ENCODE measurements at places on chromosomes 3 and 15.

GRCh38 chr3:110296885-110297284, 774.7 kb upstream of the NECTIN3 start:
- no peak for DNase-seq

GRCh38 chr3:94137377-94137776, 74.5 kb downstream of the NSUN3 start:
- no peak for DNase-seq

DNA sequence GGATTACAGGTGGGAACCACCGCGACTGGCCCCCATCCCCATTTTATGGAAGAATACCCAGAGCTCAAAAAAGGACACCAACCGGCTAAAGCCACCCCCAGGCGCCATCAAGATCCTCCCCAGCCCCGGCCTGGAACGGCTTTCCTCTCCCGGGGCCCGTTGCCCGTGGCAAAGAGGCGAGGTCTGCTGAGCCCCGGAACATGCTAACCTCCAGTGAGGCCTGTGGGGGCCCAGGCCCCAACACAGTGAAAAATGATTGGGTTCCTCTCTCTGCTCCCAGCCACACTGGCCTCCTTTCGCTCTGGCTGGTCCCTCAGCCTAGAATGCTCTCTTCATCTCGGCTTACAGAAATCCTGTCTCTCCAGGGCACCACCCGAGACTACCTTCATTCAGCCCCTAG, 46.5 kb upstream of the SMAD6 start:
- no peak for DNase-seq

DNA sequence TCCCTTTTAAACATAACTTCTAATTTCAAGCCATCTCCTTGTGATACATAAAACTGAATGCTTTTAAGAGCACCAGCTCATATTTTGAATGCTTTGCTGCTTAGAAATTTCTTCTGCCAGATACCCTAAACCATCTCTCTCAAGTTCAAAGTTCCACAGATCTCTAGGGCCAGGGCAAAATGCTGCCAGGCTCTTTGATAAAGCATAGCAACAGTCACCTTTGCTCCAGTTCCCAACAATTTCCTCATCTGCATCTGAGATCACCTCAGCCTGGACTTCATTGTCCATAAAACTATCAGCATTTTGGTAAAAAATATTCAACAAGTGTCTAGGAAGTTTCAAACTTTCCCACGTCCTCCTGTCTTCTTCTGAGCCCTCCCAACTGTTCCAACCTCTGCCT, 17.5 kb downstream of the OSTN start:
- DNase-seq: no peak

- DNase-seq: no peak
These were observed 292.0 kb downstream of the RPLP1 start for GRCh38 chr15:69744391-69745162.

DNA sequence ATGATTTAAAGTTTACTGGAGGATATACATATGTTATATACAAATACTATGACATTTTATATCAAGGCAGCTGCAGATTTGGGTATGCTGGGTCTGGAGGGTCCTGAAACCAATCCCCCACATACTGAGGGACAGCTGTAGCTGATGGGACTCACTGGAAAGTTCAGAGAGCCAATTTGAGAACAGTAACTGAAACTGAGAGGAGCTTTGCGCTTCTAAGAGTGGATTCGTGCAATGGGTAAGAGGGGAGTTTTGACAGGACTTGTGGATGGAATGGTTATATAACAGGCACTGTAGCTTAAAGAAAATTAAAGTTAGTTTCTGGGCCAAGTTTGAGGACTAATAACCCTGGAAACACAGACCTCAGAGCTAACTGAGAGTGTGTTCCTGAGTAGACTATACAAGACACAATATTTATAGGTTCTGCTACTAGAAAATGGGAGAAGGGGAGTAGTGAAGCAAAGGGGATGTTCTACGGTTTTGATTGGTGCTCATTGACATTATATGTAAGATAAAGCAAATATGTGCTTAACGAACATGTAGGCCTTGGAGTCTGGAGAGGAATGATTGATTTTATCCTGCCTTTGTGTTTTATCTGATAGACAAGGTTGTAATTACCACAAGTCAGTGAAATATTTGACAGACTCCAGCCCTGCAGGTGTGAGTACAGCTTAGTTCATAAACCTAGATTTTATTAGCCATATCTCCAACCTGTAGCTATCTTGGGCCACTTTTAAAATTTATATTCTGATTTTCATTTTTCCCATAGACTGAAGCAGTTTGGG, 4.8 kb upstream of the ZMAT3 start:
- DNase-seq: no peak

DNA sequence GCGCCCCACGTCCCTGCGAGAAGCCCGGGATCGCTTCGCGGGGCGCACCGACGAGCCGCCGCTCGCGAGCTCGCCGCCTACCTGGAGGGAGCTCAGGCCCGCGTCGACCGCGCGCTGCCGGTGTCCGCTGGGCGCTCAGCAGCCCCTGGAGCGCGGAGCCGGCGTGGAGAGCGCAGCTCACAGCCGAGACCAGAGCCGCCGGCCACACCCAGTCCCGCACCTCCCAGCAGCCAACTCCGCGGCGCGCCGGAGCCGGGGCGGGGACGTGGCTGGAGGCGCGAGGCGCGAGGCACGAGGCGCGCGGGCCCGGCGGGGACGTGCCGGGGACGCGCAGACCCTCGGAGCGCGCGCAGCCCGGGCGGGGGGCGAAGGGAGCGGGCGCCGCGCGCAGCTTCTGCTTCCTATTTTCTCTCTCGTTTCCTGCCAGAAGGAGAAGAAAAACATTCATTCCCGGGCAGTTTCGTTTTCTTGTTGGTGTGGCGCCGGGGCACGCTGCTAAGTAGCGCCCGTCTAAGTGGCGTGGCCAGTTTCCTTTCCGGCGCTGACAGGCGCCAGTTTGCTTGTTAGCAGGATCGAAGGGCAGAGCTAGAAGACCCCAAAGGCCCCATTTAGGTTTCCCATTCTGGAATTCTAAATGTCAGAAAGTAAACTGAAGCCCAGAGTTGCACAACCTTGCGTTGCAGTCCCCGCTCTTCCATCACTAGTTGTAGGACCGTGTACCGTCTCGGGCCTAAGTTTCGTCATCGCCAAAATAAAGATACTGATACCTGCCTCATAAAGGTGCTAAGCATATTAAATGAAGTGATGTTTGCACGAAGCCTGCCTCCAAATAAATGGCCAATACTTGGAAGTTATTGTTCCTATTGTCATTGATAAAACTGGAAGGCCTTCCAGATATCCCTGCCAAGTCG, at the start of gene GNB4:
Gene GNB4 (minus strand): TSS at position 206 of the 911 bp plus-strand sequence. CDS start 25,270 bp downstream, outside the sequence.
- DNase-seq: no peak

- DNase-seq: no peak
These were observed 210.7 kb upstream of the DPH6 start for GRCh38 chr15:35756623-35757022.

DNA sequence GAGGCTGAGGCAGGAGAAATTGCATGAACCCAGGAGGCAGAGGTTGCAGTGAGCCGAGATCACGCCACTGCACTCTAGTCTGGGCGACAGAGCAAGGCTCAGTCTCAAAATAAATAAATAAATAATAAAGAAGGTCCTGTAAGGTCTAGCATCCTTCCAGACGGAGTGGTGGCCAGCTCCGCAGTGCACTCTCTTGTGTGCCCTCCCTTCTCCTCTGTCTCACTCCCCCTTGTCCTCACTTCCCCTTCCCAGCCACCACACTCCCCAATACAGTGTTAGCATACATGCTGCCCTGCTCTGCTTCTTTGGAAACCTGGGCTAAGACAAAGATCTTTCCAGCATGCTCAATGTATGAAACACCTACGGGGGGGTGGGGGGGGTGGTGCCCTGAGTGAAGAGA, 3.4 kb upstream of the CLN6 start:
- DNase-seq: no peak

DNA sequence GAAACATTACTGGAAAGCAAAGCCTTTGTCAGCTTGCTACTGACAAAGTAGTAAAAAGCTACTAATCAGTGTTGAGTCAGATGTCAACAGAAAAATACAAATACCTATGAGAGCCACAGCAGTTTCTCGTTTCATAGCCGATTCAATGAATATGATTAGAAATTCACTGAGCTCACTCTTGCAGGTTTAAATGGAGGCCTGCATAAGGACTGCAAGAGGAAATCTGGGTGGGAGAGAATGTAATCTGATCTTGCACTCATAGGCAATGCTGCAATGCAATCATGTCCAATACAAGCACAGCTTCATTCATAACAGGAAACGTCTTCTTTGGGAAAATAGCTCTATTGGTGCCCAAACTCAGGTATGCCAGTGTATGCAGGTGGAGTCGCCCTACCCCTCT, 608.8 kb downstream of the ROBO2 start:
- no peak for DNase-seq

DNA sequence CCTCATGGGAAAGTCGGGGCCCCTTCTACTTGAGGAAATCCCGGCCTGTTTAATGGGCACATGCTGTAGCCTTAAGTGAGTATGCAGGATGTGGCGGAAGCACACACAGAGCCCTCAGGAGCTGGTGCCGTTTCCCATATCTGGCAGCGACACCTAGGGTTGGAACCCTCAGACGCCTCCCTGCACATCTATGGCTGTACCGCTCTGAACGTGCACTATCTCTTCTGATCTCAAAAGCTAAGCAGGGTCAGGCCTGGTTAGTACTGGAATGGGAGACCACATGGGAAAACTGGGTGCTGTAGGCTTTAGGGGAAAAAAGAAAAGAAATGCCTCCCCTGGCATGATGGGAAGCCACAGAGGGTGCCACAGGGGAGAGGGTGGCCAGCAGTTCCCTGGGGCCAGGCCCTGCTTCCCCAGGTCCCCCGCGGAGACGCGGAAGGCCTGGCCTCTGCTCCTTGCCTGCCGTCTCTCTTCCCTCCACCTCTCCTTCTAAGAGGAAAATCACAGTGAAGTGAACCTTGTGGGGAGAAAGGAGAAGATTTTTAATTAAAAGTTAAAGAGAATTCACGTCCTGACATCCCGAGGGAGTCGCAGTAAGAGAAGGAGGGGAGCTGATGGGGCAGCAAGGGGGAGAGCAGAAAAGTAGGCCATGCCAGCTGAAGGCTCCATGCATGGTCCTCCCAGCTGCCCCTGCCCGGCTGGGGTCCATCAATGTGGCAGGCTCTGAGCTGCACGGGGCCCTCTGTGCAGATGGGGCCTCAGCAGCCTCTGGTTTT, 60.5 kb upstream of the TMEM115 start:
- DNase-seq: no peak

GRCh38 chr3:66449411-66449974, 51.3 kb downstream of the LRIG1 start:
- DNase-seq: no peak

- DNase-seq: no peak
These were observed 541.8 kb downstream of the NLGN1 start for GRCh38 chr3:173939331-173939730.

GRCh38 chr3:161852744-161853143, 356.1 kb downstream of the OTOL1 start:
- DNase-seq: no peak

DNA sequence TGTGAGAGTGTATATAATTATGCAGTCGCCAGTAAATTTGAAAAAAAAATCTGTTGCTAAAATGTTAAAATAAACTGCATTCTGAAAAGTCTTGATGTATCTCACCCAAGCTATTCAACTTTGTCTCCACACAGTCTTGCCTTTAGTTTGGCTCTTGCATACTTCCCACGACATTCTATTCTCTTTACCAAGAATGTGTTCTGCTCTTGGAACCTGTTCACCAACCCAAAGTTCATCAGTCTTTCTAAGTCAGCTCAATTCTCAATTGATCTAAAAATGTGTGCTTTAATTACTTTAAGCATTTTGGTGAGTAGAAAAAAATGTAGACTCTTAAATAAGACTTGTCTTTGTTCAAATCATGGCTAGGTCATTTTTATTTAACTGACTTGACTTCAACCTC, 657.7 kb upstream of the TBL1XR1 start:
- no peak for DNase-seq

DNA sequence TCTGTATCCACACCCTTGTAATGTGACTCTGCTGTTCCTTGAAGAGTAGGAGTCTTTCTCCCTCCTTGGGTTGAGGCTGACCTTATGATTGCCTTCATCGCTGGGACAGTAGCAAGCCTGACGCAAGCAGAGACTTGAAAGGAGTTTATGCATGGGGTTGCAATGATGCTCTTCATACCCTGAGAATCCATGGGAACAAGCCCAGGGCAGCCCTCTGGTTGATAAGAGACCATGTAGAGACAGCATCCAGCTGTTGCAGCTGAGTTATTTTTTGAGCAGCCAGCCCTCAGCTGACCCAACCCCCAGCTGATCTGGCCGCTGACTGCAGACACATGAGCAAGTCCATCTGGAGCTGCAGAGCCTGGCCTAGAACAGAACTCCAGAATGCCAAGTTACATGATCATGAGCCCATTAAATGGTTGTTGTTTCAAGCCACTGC, 60.6 kb upstream of the ARNT2 start:
- DNase-seq: no peak

GRCh38 chr3:56758539-56758981, 43.2 kb downstream of the ARHGEF3 start:
- no peak for DNase-seq

DNA sequence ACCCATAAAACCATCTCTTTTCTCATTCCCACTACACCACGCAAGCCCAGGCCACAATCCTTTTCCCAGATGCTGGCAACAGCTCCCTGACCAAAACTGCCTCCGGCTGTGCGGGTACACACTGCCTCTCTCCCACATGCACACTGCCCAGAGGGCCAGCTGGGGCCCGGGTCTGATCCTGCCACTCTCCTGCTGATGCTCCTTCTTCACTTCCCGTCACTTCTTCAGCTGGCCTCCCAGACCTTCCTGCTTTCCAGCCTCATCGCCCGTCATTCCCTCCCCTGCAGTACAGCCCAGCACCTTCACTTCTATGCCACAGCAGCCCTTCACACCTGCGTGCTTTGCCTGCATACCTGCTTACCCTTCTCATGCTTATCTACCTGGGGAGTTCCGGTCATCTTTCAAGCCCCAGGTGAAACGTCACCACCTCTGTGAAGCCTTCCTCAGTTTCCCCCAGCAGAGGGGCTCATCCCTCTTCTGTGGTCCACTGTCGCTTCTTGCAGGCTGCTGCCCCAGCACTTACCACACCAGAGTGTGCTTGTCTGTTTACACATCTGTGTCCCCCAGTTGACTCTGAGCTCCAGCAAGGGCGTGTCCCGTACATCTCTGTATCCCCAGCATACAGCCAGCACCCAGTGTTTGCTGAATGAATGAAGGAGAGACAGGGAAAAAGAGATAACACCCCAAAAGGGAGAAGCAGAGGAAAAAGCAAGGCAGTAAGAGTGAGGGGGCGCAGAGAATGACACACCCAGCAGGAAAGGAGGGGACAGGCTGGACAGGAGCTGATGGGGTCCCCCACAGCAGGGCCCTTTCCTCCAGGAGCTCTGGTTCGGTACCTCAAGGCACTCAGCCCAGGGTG, 22.2 kb downstream of the GRAMD2A start:
- no peak for DNase-seq

- DNase-seq: no peak
These were observed 97.6 kb downstream of the TPRG1 start for GRCh38 chr3:189269365-189269764.

GRCh38 chr15:63553388-63553791, 43.8 kb upstream of the FBXL22 start:
- no peak for DNase-seq
